ENCODE measurements at places on chromosomes 6 and 20.
A peak's percentile ranks its signal among the peaks of the same experiment; 100 is the strongest.

DNA sequence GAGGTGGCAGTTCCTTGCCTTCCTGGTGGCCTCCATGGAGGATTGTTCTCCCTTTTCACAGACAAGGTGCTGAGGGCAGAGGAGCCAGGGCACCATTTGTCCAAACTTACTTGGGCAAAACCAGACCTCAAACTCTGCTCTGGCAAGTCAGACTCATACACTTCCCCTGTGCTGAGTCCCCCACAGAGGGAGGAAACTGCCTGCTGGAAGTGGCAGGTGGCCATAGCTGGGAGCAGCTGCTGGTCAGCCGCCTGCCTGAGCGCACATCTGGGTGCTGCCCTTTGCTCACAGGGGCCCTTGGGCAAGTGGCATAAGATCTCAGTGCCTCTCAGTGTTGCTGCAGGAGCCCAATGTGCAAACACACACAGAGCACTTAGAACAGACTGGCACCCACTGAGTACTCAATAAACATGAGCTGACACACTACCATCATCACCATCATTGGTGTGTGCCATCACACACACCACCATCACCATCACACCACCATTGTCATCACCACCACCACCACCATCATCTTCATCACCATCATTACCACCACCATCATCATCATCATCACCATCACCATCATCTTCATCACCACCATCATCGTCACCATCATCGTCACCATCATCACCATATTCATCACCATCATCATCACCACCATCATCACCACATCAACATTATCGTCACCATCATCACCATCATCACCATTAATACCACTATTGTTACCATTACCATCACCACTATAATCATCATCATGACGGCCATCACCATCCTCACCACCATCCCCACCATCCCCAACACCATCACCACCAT is 17.6 kb downstream of the NOL4L start:
- no peak for DNase-seq

GRCh38 chr6:106134087-106134770 is 48.1 kb downstream of the PRDM1 start:
- DNase-seq = no peak

DNA sequence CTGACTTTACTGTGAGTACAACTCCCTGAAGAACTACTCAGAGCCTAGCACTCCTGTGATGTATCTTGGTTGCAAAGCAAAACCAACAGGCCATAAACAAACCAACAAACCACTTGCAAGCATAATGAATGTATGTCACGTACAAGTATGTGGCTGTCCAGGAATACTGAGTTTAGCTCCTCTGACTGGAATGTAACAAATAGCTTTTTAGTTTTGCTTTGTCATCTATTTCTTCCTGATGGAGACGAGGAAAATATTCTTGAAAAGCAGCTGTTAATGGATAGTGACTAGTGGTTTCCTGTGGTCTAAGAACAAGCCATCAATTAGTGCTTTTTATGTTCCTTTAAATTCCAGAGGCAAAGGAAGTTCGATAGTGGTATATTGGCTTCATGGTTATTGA is 101.9 kb upstream of the LY86 start:
- no peak for DNase-seq

GRCh38 chr6:156886409-156886808 is 109.2 kb downstream of the ARID1B start:
- peak; percentile 44 for DNase-seq

DNA sequence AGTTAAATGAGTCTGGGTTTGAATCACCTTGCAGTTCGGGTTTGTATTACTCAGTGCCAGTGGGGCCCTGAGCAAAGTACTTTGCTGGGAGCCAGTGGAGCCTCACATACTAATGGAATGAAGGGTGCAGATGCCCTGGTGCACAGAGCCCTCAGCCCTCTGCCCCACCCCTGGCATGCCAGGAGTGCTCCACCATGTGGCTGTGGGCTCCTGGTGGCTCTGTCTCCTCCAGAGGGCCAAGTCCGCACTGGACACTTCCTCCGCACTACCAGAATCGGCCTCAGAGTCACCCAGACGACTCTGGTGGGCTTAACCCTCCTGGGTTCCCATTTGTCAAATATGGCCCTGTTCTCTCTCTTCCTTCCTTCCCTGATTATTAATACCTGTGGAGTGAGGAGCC is 94.0 kb downstream of the STK35 start:
- no peak for DNase-seq

DNA sequence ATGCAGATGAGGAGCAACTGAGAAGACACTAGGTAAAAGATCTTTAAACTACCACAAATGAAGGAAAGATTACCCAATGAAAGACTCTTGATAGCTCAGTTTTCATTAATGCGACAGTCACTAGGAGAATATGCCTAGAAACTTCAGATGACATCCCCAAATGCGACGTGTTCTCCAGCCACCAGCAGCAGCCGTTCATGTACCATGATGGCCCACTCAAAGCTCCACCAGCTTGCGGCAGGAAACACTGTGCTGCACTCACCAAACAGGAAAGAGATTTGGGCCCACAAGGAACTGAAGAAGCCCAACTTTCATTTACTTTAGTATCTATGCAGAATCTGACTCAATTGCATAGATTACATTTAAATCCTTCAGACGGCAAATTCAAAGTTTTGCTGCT is 7.5 kb downstream of the DIDO1 start:
- no peak for DNase-seq

- DNase-seq = no peak
These were observed 154.0 kb upstream of the KCNG1 start for GRCh38 chr20:51176876-51177275.

DNA sequence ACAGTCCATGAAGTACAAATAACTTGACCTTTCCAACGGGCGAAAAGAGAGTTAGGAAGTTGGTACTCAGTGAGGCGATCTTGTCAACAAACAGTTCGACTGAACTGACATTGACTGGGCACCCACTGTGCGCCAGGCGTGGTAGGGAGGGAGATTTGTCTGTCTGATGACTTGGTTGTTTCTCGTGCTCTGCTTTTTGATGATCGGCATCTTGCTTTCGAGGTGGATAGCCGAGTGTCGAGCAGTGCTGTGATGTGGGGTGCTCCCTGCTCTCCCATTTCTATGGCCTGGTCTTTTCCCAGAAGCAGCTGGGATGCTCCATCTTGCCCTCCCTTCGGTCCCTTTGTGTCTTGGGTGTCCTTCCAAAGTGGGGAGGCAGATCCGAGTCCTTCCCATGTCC is 30.4 kb downstream of the RPP40 start:
- DNase-seq = no peak

DNA sequence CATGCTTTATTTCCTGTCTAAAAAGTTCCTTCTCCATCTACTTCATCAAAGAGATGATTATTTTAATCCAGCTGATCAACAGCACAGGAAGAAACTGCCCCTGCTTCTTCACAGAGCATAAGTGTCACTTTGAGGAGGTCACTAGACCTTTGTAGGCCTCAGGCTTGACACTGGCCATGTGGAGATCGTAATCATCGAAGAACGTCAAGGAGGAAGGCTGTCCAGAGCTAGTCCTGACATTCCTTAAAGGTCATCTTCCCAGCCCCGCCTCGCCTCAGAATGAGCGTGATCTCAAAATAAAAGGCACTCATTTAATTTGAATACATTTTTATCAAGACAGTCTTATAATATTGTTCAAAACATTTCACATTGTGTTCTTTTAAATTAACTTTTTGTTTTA is 445.7 kb upstream of the CDH4 start:
- no peak for DNase-seq

GRCh38 chr6:152127432-152128165 is 320.1 kb downstream of the ESR1 start:
- no peak for DNase-seq

- no peak for DNase-seq
These were observed 150.7 kb upstream of the PRDM1 start for GRCh38 chr6:105935416-105935815.

GRCh38 chr6:102075539-102075938 is 682.0 kb downstream of the GRIK2 start:
- no peak for DNase-seq

GRCh38 chr6:154347981-154348380 is 8.6 kb downstream of the IPCEF1 start:
- no peak for DNase-seq

GRCh38 chr6:54327631-54328030 is 19.4 kb downstream of the TINAG start:
- DNase-seq = no peak

- no peak for DNase-seq
These were observed 176.9 kb upstream of the SUPT3H start for GRCh38 chr6:45554591-45554990.

DNA sequence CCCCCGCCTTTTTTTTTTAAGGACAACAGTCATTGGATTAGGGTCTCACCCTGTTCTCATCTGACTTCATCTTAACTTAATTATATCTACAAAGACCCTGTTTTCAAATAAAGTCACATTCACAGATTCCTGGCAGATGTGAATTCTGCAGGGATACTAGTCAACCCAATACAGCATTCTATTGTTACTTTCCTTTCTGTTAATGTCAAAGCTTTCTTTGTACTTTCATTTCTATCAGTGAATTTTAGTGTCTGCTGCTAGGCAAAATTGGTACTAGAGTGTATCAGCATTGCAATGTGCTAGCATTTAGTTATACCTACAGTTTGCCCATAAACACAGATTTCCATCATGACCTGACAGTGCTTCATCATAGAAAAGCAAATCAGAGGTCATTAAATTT is 281.9 kb downstream of the CDKAL1 start:
- no peak for DNase-seq

GRCh38 chr20:25040438-25040831 is 17.5 kb downstream of the ACSS1 start:
- DNase-seq = no peak

- no peak for DNase-seq
These were observed 117.1 kb downstream of the GRM4 start for GRCh38 chr6:34028691-34029360.

GRCh38 chr20:60064554-60065196 is 106.5 kb downstream of the CDH26 start:
- DNase-seq = no peak

- DNase-seq = no peak
These were observed 2.1 kb downstream of the C6orf141 start for GRCh38 chr6:49552596-49552995.

DNA sequence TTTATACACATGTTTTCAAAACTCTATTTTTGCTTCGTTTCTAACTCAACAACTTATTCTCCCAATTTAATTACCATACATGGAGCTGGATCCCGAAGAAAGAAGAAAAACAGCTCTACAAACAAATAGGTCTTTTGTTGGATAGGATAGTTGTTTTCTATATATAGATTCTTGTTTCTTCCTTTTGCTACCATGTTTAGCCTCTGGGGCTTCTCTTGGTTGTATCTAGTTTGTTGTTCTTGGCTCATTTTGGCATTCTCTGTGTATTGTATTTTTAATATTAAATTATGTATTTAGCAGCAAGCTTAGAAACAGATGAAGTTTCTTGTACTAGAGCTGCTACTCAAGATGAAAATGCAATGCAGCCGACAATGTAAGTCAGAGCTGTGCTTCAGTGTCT is 60.9 kb downstream of the PLCB4 start:
- DNase-seq = no peak

DNA sequence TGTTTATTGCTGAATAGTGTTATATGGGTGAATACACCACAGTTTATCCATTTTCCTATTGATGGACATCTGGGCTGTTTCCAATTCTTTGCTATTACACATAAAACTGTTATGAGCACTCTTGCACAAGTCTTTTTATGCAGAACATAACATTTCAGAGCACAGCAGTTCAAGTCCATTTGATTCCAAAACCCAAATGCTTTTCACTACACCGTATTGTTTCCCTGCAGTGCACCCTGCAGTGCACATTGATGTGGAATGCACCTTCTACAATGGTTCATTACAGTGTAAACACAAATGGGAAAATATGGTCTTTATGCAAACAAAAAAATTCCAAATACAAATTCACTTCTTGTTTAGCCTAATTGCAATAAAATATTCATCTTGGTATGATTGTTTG is 3.6 kb upstream of the SLC2A12 start:
- no peak for DNase-seq

DNA sequence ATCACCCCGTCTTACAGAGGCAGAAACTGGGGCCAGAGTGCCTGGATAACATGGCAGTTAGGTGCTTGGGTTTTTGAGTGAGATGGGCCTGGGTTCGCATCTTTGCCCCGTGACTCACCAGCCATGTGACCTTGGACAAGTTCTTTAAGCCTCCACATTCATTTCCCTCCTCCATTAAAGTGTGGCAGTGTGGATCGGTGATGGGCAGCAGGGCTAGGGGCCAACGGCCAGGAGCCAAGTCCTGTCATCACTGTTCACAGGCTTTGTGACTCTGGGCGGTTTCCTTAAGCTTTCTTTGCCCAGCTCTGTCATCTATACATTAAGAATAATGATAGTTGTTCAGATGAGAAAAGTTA is 85.5 kb upstream of the PMEPA1 start:
- no peak for DNase-seq

DNA sequence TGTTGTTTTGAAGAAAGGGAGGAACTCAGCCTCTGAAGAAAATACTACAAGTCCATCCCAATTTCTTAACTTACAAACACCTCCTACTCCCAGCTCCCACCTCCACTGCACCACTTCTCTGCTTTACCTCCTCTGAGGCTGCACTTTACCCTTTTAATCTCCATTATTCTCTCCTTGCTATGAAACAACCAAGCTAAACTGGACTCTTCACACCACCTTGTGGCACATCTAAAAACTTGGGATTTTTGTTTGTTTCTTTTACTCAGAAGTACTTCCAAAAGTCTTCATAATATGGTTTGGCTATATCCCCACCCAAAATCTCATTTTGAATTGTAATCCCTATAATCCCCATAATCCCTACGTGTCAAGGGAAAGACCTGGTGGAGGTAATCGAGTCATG is 142.2 kb downstream of the MOXD1 start:
- DNase-seq = no peak

GRCh38 chr6:166236596-166236995 is 68.9 kb upstream of the TBXT start:
- DNase-seq = no peak

- DNase-seq = no peak
These were observed 63.4 kb downstream of the ADNP start for GRCh38 chr20:50867805-50868204.

DNA sequence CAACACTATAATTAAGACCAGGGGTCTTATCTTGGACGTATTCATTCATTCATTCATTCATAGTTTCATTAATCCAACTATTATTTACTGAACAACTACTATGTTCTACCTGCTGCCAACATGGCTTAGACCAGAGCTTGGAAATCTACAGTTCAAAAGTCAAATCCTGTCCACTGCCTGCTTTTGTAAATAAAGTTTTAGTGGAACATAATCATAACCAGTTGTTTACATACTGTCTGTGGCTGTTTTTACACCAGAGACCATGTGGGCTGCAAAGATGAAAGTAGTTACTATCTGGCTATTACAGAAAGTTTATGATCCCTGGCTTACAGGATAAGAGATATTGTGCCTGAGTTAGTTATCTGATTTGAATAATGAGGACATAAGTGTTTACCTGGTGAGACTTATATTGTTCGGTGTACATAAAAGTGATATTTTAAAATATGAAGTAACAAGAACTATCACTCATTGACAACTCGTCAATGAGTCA is 567.7 kb downstream of the TFAP2B start:
- DNase-seq = no peak

GRCh38 chr6:92706976-92707375 is 712.4 kb downstream of the EPHA7 start:
- no peak for DNase-seq

- DNase-seq = no peak
These were observed 228.4 kb downstream of the LRFN2 start for GRCh38 chr6:40358473-40359460.

GRCh38 chr20:13458860-13459451 is 179.8 kb downstream of the TASP1 start:
- peak; percentile 28 for DNase-seq

Measured in GM18507 (cell line).